ENCODE measurements at places on chromosomes 1 and 21.

DNA sequence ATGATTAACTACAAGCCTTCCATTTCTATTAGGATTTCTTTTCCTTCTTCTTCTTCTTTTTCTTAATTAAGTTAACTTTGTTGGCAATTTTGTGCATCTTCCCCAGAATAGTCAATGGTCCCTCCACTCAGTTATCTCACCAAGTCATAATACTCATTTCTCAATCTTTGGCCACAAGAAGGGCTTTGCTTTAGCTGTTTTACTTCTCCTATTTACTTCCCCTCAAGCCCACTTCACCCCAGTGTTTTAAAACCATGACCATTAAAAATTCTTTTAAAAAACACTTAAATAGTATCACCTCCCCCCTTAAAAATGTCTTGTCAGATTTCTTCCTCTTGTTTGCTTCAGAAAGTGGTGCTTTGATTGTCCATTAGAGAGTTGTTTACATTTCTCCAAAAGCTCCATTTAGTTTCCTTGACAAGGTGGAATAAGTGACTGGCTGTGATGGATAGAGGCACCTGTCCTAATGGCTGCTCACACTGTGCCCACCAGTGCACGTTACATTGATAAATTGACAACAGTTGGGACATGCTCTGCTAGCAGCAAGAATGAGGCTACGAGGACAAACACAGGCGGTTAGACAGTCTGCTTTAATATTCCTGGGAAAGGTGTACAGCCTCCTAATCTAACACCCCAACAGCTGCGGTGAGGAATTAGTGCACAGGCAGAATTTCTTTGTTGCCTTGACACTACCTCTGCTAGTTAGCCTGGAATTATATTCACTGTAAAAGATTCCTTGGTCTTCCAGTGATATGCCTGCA lies 354.7 kb downstream of the LMO4 start:
- DNase-seq: no peak

GRCh38 chr1:191886977-191887376 lies 271.3 kb upstream of the RGS18 start:
- DNase-seq: no peak

- DNase-seq: no peak
Measured at GRCh38 chr1:171828794-171829193, 12.5 kb upstream of the DNM3 start.

DNA sequence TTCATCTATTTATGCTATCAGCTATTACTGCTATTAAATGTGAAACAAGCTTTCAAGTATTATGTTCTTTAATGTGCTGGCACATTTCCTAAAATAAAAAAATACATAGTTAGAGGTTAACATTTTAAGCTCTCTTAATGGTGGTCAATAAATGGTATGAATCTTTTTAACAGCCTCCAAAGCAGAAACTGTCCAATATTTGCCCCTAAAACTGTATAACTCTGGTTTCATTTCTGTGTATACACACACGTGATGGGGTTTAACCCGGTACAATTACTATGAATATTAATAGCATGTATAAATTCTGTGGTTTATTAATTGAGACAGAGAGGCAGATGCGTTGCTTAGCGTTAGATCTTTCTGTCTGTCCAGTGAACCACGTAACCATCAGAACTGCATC lies 2.2 kb downstream of the ESRRG start:
- no peak for DNase-seq

DNA sequence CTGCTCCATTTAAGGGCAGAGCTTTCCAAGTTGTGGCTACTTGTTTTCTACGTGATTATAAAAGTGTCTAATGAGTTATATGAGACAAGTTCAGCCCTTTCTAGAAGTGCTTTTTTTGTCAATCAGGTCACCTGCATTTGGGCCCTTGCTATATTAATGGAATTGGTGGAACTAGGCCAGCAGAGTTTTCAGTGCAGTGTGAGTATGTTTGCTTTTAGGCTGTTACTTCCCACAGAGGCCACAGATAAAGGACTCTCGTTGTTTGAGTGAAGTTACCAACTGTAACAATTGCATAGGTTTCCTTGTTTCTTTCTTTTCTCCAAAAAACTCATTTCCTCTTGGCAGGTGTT lies 10.9 kb downstream of the SMAP2 start:
- DNase-seq: no peak

DNA sequence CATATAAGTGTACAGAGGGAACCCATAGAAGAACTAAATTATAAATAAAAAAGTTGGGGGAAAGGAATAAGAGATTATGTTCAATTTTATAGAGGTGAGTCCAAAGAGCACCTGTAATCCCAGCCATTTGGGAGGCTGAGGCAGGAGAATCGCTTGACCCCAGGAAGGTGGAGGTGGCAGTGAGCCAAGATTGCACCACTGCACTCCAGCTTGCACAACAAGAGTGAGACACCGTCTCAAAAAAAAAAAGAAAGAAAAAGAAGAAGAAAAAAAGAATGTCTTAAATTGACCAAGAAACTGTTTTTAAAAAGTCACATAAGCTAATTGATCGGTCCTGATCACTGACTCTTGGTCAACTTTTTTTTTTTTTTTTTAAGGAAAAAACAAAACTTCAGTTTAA lies 19.1 kb upstream of the ATF3 start:
- no peak for DNase-seq

GRCh38 chr1:245687152-245687635 lies 532.4 kb downstream of the KIF26B start:
- DNase-seq: no peak

GRCh38 chr1:165855010-165855838 lies 27.8 kb downstream of the UCK2 start:
- no peak for DNase-seq

GRCh38 chr21:17784180-17784598 lies 35.0 kb downstream of the C21orf91 start:
- DNase-seq: no peak

- no peak for DNase-seq
Measured at GRCh38 chr1:174013864-174014418, 8.2 kb downstream of the RC3H1 start.

DNA sequence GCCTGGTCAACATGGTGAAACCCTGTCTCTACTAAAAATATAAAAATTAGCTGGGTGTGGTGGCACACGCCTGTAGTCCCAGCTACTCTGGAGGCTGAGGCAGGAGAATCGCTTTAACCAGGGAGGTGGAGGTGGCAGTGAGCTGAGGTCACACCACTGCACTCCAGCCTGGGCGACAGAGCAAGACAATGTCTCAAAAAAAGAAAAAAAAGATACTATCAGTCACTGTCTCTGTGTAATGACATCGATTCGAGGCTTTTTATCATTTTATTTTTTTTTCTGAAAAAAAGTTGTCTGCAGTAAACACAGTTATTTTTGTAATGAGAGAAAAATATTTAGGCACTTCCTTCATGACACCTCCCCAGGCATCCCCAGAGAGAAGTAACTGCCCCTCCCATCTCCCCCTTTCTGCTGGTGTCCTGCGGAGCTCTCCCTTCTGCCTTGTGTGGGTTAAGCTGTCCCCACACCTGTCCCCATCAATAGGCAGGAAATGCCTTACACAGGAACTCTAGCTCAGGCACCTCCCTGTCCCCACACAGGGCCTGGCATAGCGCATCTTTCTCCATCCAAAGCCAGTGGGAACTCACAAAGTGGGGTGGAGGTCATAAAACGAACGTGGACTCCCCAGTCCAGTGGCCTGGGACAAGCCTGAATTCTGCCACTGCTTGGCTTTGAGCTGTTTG lies 132.0 kb downstream of the SYF2 start:
- no peak for DNase-seq

DNA sequence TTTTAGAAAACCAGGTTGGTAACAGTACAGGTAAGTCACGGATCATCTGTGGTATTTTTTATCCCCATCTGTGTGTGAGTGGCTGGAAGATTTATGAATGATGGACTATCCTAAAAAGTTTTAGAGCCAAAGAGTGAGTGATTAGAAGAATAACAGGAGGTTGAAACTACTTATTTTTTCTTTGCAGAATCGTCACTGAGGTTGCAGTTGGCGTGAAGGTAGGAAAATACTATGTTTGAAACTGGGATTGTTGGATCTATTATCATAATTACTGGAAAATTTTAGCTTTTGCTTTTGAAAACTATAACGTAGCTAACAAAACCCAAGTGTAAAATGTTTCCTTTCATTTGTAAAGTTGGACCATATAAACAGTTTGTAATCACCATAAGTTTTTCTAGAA lies 1.8 kb downstream of the PTBP2 start:
- no peak for DNase-seq

DNA sequence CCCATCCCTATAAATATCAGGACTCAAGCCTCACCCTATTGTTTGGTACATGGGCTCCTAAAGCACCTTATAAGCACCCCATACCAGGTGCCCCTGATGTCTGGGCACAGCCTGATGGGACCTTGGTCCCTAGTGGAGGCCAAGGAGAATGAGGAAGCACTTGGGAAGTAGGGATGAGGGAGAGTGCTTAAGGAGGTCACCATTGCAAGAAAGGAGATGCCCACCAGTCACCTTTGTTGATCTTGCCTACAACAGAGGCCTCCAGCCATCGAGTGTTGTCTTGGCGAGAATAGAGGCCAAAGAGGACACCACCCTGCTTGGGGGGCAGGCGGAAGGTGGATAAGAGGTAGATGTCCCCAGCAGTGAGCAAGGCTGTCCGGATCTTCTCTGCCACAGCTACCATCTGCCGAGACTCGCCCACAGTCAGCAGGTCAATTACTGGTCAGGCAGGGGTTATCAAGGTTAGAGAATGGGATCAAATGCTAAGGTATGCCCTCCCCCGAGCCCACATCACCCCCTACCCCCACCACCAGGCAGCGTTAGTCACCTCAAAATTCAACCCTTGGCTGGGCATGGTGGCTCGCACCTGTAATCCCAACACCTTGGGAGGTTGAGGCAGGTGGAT lies 1.6 kb downstream of the THBS3 start:
- no peak for DNase-seq

DNA sequence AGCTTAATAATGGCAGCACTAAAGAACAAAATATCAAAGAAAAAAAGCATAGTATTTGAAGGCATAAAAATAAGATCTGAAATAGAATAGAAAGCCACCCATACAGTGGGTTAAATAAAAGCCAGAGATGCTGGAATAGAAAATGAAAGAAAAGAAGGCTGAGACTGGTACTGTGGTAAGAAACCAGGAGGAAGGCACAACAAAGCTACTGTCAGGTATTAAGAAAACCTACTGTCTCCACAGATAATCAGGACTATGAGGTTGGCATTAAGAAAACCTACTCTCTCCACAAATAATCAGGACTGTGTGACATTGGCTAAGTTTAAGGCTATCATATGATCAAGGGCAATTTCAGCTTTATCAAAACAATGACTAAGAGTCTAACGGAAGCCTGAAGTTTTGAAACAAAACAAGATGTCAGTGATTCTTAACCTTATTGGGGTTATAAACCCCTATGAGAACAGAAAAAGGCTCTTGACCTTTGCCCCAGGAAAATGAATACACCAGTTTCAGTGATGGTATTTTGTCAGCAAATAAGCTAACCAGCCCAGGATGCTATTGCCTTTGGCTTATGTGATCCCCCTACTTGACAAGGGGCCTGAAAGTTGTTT lies 24.4 kb downstream of the MCOLN2 start:
- peak; percentile 7 for DNase-seq

GRCh38 chr21:44947930-44948331 lies 8.1 kb downstream of the SLX9 start:
- no peak for DNase-seq

GRCh38 chr1:155254714-155255242 lies 505 bp downstream of the ENTREP3 start:
- no peak for DNase-seq

DNA sequence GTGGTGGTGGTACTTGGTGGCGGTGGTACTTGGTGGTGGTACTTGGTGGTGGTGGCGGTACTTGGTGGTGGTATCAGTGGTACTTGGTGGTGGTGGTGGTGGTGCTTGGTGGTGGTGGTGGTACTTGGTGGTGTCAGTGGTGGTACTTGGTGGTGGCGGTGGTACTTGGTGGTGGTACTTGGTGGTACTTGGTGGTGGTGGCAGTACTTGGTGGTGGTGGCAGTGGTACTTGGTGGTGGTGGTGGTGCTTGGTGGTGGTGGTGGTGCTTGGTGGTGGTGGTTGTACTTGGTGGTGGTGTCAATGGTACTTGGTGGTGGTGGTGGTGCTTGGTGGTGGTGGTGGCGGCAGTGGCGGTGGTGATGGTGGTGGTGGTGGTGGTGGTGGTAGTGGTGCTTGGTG lies 20.2 kb downstream of the COQ8A start:
- no peak for DNase-seq

DNA sequence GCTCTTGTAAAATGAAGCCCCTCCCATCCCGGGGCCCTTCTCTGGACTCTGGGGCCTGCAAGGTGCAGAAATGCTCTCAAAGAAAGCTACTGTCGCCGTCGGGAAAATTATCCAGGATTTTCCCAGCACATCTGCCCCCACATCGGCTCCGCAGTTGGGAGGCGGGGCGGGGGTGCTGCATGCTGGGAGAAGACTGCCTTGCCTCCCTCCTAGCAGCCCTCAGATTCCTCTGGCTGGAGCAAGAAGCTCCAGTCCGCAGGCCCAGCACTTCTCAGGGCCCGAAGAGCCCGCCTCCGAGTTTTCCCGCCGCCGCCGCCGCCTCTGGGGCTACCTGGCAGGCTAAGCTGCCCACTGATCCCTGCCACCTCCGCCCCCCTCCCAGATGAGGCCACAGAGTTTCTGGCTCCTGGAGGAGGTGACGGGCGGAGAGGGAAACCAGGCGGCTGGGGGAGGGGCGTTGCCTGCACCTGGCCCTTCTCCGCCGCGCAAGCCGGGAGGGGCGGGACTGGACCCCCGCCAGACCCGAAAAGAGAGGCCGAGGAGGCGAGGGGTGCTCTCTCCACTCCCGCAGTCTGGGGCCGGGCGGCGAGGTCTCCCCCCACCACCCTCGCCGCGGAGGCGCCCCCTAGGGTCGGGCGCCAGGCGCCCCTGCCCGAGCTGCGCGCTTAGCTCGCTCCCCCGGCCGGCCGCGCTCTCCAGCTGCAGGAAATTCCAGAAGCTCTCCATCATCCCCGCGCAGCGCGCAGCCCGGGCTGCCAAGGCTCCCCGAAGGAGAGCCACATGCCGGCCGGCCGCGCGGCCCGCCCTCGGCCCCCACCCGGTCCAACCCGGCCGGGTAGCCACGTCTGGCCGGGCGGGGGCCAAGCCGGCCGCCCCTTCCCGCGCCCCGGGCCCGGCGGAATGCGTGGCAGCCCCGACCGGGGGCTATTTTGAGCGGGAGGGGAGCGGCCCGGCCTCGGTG lies 28.8 kb downstream of the AHDC1 start:
- peak; percentile 79 for DNase-seq

GRCh38 chr1:121519042-121519755 lies 334.4 kb downstream of the SRGAP2C start:
- no peak for DNase-seq

GRCh38 chr1:61101536-61101935 lies 19.2 kb downstream of the NFIA start:
- no peak for DNase-seq

DNA sequence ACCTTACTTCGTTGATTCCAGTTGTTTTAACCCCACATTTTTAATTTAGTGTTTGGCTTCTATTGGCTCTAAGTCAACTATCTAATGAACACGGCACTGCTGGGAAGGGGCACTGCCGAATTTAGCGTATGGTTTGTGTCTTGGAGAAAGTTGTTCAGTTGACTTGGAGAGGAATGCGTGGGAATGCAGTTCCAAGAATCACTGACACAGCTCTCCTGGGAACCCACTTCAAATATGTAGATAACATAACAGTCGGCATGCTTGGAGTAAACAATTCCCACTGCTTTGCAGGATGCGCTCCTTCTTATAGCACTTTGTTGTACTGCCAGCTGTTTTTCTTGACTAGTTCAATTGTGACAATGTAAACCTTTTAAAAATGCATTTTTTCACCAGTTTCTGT lies 104.3 kb downstream of the RYR2 start:
- no peak for DNase-seq

Data from HFFc6 (cell line).